ENCODE measurements at places on chromosomes 11 and 22. TPM values are rescaled to one million over a fixed set of nuclear protein-coding genes. Genes with fewer than 3 reads are reported as not detected.

Gene PMM1
- total RNA-seq, result 45.1 TPM

Gene DNAJB7
- total RNA-seq, result not detected

Gene FOSL1
- total RNA-seq, result 17.1 TPM

Gene PATL1
- 58.3 TPM for total RNA-seq

Gene TRIM29
- not detected for total RNA-seq

Gene LRRC32
- 12.3 TPM for total RNA-seq

Gene CHST1
- total RNA-seq, result 0.44 TPM

Gene KCNJ5
- total RNA-seq, result not detected

DNA sequence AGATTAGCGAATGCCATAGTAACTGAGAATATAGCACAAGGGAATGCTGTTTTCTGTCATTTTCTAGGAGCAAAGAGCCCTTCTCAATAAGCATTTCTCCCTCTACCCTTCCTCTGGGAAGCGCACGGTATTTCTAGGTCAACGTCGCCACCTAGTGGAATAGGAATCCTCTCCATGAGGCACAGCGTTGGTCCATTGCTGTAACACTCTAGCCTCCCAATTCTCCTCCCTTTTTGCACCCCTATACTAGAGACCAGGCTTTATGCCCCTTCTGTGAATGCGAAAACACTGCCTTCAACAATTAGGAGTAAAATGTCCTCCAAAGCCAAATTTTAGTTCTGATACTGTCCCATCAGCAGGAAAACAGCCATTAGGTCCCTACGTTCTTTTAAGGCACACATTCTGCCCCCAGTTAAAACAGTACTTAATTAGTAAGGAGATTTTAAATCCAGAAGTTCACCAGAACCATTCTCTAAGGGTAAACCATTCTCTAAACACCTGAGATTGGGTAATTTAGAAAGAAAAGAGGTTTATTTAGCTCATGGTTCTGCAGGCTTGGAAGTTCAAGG, 12.8 kb upstream of the HYLS1 start:
- H3K27me3 ChIP-seq, result peaks cover 2% of the 10 kb centered on the region
- no peaks in the 10 kb centered on the region for H3K36me3 ChIP-seq
- DNase-seq, result peak; percentile 51
- H3K4me1 ChIP-seq, result no peaks in the 10 kb centered on the region

DNA sequence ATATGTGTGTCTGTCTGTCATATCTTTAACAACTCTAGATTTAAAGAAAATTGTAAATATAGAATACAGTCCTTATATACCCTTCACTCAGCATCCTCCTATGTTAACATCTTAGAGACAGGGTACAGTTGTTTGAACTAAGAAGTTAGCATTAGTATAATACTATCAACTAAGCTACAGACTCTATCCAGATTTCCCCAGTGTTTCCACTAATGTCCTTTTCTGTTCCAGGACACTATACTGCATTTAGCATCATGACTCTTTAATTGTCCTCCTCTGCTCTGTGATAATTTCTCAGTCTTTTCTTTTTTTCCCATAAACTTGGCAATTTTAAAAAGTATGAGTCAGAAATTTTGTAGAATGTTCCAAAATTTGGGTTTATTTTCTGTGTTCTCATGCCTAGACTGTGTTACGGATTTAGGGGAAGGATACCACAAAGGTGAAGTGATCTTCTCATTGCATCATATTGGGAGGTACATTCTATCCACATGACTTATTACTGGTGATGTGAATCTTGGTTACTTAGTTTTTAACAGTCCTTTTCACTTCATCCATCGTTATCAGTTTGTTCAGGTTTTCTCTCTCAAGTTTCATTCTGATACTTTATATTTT, 168.4 kb downstream of the SBF2 start:
- H3K27me3 ChIP-seq, result no peaks in the 10 kb centered on the region
- H3K4me1 ChIP-seq, result peaks cover 4% of the 10 kb centered on the region
- no peak overlapping the region for H3K4me3 ChIP-seq
- no peak for DNase-seq
- H3K27ac ChIP-seq, result no peak overlapping the region

DNA sequence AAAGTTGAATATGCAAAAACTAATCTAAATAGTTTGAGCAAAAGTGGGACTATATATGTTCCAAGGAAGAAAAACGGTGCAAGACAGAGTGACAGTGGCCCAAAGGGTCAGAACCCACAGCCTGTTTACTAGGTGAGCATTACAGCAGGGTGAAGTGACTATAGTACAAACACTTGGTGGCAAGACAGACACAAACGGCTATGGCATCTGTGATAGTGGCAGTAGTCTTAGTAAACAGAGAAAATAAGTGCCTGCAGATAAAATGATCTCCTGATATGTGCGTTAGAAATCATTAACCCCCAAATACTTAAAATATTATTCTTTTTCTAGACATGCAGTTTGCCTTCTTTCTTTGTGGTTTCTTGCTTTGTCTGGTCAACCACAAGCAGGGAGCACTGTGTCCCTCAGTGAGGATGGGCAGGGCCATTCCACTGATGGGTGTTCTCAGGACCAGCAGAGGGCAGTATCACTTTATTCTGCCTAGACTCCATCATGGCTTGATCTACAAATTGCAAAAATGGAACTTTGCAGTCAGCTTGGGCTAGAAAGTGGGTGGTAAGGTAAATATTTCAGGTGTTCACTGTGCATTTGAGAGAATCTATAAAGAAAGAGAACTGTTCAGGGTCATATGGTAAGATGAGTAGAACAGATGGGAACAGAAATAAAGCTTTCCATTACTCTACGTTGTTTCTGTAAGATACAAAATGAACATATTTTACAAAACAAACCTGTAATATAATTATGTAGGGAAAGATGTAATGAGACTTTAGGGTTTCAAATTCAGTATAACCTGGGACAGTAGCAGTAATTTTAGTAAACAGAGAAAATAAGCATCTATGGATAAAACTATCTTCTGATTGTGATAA, 198.2 kb downstream of the SWAP70 start:
- H3K4me3 ChIP-seq, result no peak overlapping the region
- no peaks in the 10 kb centered on the region for H3K36me3 ChIP-seq
- peak; percentile 65 for DNase-seq
- no peaks in the 10 kb centered on the region for H3K27me3 ChIP-seq

DNA sequence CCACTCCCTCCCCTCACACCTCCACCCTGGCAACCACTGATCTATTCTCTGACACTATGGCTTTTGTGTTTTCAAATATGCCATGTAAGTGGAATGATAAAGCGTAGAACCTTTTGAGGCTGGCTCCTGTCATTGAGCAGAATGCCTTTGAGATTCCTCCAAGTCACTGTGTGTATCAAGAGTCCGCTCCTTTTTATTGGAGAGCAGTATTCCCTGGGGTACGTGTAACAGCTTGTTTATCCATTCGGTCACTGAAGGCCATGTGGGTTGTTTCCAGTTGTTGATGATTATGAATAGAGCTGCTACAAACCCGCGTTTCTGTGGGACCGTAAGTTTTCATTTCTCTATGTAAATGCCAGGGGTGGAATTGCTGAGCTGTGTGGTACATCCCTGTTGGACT, 10.3 kb downstream of the TP53I11 start:
- H3K27me3 ChIP-seq, result no peaks in the 10 kb centered on the region
- no peak overlapping the region for H3K27ac ChIP-seq
- no peak for DNase-seq
- H3K36me3 ChIP-seq, result no peaks in the 10 kb centered on the region

GRCh38 chr11:121321614-121322243, 29.2 kb downstream of the SC5D start:
- DNase-seq, result peak; percentile 61
- H3K4me1 ChIP-seq, result peaks cover 20% of the 10 kb centered on the region
- H3K27me3 ChIP-seq, result no peaks in the 10 kb centered on the region
- no peaks in the 10 kb centered on the region for H3K36me3 ChIP-seq

GRCh38 chr22:46290121-46290842, 6.4 kb upstream of the GTSE1 start:
- H3K4me3 ChIP-seq, result no peak overlapping the region
- H3K27me3 ChIP-seq, result no peaks in the 10 kb centered on the region
- H3K27ac ChIP-seq, result no peak overlapping the region
- H3K36me3 ChIP-seq, result peaks cover 6% of the 10 kb centered on the region
- DNase-seq, result no peak
- H3K4me1 ChIP-seq, result peaks cover 11% of the 10 kb centered on the region

DNA sequence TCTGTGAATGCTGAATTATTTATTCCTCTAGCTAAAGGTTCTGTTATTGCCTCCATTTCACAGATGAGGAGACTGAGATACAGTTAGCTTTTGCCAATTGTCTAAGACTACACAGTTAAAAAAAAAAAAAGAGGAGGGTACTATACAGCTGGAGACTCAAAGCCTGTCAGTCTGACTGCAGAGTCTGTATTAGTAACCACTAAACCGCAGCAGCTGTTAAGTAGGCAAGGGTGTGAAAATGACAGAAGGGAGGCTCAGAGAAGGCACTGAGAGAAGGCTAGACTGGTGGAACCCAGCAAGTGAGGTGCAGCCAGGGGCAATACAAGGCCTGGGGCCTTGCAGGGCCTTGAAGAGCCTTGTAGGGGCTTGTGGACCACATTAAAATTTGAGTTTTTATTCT, 181.2 kb downstream of the CSNK2A3 start:
- H3K27ac ChIP-seq, result peak overlapping the region; percentile 10
- no peaks in the 10 kb centered on the region for H3K36me3 ChIP-seq
- peaks cover 27% of the 10 kb centered on the region for H3K4me1 ChIP-seq
- no peaks in the 10 kb centered on the region for H3K27me3 ChIP-seq
- DNase-seq, result peak; percentile 51
- no peak overlapping the region for H3K4me3 ChIP-seq

GRCh38 chr11:5298451-5298850, 3.3 kb downstream of the OR51B4 start:
- DNase-seq, result no peak
- H3K27ac ChIP-seq, result no peak overlapping the region
- no peaks in the 10 kb centered on the region for H3K4me1 ChIP-seq
- no peaks in the 10 kb centered on the region for H3K27me3 ChIP-seq
- no peak overlapping the region for H3K4me3 ChIP-seq

DNA sequence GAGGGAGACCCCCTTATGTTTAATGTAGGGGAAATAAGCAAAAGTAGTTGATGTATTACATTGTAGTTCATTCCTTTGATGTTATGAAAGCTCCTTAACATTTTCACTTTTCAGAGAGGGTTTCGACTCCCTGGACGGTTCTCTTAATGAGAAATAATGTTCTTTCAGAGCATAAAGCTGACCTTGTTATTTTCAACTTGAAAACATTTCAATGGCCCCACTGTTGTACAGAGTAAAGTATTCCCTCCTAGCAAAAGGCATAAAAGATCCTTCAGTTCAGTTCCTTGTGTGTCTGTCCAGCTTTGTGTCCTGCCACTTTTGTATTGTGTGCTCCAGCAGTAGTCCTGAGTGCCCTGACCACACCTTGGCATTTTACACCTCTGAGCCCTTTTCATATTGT, 63.9 kb downstream of the UVRAG start:
- peaks cover 2% of the 10 kb centered on the region for H3K4me1 ChIP-seq
- no peak overlapping the region for H3K4me3 ChIP-seq
- H3K27ac ChIP-seq, result no peak overlapping the region
- peaks cover 6% of the 10 kb centered on the region for H3K36me3 ChIP-seq
- H3K27me3 ChIP-seq, result no peaks in the 10 kb centered on the region

DNA sequence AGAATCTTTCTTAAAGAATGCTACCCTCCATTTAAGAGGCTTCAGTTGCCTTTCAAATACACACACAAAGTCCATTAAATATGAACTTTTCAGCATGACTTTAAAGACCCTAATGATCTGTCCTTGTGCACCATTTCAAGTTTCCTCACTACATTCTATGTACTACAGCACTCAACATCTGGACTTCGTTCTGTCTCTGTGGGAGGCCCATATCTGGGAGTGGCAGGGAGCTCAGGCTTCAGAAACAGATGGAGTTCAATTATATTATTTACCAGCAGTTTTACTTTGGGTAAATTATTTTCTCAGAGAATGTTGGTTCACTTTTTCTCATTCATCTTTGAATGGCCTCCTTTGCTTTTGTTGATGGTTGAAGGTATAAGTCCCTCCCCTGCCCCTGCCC, 67.4 kb downstream of the ANO3 start:
- H3K27me3 ChIP-seq, result no peaks in the 10 kb centered on the region
- no peaks in the 10 kb centered on the region for H3K4me1 ChIP-seq
- H3K36me3 ChIP-seq, result no peaks in the 10 kb centered on the region
- no peak for DNase-seq
- H3K4me3 ChIP-seq, result no peak overlapping the region

GRCh38 chr22:43234264-43234988, 47.5 kb upstream of the TTLL12 start:
- no peaks in the 10 kb centered on the region for H3K36me3 ChIP-seq
- no peak overlapping the region for H3K4me3 ChIP-seq
- no peak for DNase-seq
- H3K4me1 ChIP-seq, result peaks cover 2% of the 10 kb centered on the region
- H3K27me3 ChIP-seq, result no peaks in the 10 kb centered on the region

GRCh38 chr11:21630934-21631478, 561.9 kb upstream of the ANO5 start:
- no peak overlapping the region for H3K27ac ChIP-seq
- no peaks in the 10 kb centered on the region for H3K36me3 ChIP-seq
- no peak overlapping the region for H3K4me3 ChIP-seq
- no peak for DNase-seq

DNA sequence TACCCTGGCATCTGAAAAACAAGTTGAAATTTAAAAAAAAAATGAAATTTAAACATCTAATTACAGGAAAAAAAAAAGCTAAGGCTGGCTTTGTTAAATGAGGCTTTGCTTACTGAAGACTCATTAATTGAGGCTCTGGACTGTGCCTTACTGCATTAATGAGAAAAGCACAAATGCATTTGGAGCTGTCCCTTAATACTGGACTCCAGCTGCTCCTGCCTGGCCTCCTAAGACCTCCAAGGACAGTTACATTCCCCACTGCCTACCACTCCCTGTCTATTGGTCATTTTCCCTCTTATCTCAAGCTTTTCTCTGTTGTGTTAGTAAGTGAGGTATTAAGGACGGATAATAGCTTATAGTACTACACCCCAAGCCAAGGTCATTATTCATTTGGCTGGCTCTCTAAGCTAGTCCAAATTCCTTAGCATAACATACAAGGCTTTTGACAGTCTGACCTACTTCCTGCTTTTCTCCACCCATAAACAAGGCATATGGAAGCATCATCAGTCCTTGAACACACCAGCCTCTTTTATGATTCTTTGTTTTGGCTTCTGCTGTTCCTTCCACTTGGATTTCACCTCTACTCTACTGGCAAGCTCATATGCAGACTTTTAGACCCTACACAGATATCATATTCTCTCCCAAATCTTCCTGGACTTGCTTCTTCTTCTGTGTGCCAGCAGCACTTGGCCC, 62.5 kb downstream of the USP35 start:
- DNase-seq, result no peak
- H3K27ac ChIP-seq, result no peak overlapping the region
- H3K36me3 ChIP-seq, result peaks cover 5% of the 10 kb centered on the region
- no peaks in the 10 kb centered on the region for H3K27me3 ChIP-seq
- H3K4me1 ChIP-seq, result peaks cover 3% of the 10 kb centered on the region

DNA sequence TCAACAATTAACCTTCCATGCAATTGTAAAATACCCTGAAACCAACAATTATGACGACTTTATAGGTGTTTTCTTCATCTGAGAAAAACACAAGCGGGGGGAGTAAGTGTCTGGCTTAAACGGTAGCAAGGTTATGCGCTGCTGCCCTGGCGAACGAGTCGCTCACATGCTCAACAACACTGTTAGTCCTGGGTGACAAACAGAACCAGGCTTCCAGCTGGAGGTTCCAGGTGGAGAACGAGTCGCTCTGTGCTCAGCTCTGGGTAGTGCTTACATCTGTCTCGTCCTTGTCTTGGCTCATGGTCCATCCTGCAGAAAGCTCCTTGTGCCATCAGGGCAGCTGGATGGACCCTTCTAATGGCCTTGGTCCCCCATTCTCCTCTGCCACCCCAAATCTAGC, 48.2 kb downstream of the PC start:
- H3K4me3 ChIP-seq, result no peak overlapping the region
- DNase-seq, result no peak
- no peaks in the 10 kb centered on the region for H3K36me3 ChIP-seq
- no peaks in the 10 kb centered on the region for H3K27me3 ChIP-seq

GRCh38 chr22:43796567-43796966, 15.5 kb downstream of the EFCAB6 start:
- DNase-seq, result no peak
- H3K4me1 ChIP-seq, result no peaks in the 10 kb centered on the region
- peaks cover 16% of the 10 kb centered on the region for H3K27me3 ChIP-seq

Data from activated CD4-positive, alpha-beta memory T cell treated with anti-CD3 and anti-CD28 coated beads for 36 hours (primary cell).